ELF-1 (cell line): ENCODE measurements at places on chromosomes 3 and 15.
A peak's percentile ranks its signal among the peaks of the same experiment; 100 is the strongest.

DNA sequence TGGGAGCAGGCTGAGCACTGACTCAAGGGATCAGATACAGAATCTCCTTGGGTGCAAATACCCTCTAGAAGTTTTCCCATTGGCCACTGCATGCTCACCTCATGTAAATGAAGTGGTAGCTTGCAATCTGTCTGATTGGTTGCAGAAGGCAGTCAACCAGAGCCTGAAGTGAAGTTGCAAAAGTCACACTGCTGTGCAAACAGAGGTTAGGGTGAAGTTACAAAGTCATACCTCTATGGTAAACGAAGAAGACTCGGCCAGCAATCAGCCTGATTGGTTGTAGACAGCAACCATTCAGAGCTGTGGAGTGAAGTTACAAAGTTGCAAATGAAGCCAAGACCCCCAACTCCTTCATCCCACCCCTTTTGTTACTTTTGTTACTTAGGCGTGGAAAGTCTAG, 27.1 kb downstream of the STARD9 start:
- DNase-seq, result no peak

- no peak for DNase-seq
Observed at GRCh38 chr15:95958382-95958781, 372.1 kb upstream of the NR2F2 start.

DNA sequence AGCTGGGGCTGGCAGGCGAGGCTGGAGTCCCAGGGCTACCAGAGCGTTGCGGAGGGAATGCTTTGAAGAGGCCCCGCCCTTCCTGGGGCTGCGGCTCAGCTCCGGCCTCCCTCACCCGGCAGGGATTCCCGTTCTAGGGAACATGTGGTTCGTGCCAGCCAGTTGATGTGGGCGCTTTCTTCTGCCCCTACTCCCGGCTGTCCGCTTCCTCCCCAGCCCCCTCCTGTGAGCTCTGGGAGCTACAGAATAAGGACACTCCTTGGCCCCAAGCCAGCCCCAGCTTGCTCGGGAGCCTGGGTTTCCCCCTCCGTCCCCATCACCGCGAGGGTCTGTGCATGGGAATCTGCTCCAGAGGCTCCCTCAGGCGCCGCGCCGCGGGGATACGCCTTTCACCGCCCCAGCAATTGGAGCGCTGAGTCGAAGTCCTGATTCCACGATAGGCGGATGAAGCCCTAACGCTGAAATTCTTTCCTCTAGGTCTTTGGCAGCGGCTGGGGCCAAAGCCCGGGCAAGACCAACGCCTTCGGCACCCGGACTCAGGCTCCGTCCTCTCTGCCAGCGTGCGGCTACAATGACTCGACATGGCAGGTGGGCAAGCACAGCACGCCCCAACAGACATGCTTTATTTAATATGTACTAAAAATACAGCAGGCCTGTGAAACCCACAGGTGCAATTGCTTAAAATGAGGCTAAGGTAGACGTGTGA, 69.5 kb downstream of the KLF15 start:
- peak; percentile 93 for DNase-seq

GRCh38 chr3:124663690-124664089, 66.6 kb upstream of the UMPS start:
- no peak for DNase-seq

- peak; percentile 40 for DNase-seq
Observed at GRCh38 chr3:187889601-187890404, 144.5 kb upstream of the BCL6 start.

DNA sequence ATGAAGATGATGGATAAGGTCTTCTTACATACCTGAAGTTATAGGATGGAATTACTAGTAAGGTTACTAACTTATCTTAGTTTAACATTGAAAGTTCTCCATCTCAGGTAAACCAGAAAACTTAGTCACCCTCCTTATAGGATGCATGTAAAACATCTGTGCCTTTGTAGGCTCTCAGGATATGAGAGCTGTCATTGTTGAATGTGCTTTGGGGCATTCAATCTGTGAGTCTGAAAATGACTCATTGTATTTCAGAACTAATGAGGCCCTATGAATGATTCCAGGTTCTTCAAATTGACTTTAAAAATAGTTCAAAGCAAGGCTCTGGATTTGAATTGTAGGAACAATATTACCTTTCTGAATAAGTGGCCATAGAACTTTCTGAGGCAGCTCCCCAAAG, 237.7 kb upstream of the AZI2 start:
- no peak for DNase-seq

GRCh38 chr3:160612386-160613075, 47.2 kb upstream of the KPNA4 start:
- DNase-seq, result no peak

DNA sequence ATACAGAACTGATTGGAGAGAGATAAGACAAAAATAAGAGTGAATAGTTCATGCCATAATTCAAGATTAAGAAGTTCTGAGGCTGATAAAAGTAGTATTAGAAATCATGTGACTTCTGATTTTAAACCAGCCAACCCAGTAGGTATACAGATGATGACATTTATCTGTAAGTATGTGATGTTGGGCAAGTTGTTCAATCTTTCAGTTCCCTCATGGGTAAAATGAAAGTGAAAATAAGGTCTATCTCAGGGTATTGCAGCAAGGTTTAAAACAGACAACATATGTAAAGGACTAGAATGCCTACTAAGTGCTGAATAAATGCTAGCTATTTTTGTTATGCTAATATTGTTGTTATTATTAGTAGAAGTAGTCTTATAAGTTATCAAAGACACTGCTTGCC, 1055.7 kb downstream of the NAALADL2 start:
- DNase-seq, result no peak

DNA sequence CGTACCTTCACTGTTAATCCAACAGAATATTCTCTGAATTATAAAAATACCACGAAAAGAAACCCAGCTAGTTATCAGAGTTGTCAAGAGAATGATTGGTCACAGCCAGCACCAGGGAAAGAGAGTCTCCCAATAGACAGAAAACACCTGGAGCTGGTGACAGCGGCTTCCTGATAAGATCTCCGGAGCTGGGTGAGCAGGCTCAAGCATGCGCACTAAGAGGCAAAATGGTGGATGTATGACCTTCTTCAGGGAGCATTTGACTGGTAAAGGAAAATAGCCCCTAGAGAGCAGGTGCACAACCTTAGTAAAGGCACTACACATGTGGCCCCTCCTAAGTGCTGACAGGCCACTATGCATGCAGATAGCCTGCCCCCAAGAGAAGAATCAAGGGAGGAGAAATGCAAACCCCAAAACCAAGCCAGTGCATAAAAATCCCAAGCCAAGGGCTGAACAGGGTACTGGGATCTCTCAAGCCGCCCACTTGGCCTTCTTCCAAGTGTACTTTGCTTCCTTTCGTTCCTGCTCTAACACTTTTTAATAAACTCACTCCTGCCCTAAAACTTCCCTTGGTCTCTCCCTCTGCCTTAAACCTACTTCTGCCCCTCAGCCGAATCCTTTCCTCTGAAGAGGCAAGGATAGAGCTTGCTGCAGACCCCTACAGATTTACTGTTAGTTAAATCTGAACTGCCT, 93.2 kb downstream of the UACA start:
- DNase-seq, result peak; percentile 37

DNA sequence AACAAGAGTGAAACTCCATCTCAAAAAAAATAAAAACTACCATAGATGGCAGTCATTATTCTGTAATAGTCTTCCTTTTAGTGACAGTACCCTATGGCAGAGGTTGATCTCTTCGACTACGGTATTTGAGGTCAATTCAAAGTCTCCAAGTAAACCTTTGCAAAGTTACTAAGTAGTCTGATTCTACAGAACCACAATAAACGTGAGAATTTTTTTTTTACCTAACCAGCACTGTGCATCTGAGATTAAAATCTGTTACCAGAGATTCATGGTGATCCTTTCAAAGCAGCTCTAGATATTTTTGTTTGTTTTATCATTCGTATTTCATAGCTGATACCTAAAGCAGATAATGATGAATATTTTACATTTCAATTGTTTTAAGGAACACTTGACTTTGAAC, 86.6 kb upstream of the CHD2 start:
- DNase-seq, result no peak

DNA sequence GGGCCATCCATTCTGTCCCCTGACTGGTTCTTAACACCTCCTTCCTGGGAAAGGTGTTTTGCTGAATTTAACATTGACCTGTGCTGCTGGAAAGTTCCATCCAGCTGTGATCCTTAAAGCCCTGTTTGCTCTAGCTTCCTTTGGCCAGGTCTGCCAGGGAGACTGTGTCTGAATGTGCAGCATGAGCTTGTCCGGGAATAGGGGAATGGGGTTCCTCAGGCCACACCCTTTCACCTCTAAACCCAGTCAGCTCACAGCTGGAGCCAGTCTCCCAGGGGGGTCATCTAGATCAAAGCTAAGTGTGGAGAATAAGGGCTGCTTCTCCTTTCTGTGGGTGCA, 174.3 kb downstream of the CHDH start:
- DNase-seq, result no peak
